ENCODE measurements at places on chromosomes 3 and 15.
A peak's percentile ranks its signal among the peaks of the same experiment; 100 is the strongest.

GRCh38 chr3:18853269-18853668 is 295.0 kb upstream of the KCNH8 start:
- DNase-seq = no peak

- no peak for DNase-seq
These were observed 687 bp downstream of the GPR176 start for GRCh38 chr15:39919411-39919747.

DNA sequence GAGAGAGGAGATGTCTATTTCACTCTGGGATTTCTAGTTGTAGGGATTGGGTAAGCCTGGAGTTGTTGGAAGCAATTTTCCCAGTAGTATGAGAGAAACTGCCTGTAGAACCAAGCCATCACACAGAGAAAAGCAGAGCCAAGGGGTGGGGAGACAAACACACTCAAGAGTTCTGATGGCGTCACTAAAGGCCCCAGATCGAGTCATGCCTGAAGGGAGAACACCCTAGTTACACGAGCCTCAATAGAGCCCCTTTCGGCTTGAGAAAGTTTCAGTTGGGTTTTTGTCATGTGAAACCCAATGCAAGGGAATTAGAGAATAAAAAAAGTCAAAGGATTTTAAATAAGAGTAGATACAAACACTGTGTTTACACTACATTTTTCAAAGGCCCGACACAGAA is 66.1 kb upstream of the PFN2 start:
- no peak for DNase-seq

DNA sequence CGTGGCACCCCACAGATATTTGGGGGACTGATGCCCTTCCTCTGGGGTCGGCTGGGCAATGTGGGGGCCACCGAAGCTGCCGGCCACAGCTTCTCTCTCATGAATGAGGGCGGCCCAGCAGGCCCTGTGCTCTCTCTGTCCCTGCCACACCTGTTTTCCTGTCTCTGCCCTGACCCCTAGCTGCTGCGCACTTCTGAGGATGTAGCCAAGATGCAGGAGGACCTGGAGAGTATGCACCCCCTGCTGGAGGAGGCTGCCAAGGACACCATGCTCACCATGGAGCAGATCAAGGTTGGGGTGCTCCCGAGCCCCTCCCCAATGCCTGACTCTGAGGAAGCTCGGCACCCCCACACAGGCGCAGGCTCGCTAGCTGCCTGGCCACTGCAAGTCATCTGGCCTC is 59.7 kb downstream of the SEMA3G start:
- no peak for DNase-seq

DNA sequence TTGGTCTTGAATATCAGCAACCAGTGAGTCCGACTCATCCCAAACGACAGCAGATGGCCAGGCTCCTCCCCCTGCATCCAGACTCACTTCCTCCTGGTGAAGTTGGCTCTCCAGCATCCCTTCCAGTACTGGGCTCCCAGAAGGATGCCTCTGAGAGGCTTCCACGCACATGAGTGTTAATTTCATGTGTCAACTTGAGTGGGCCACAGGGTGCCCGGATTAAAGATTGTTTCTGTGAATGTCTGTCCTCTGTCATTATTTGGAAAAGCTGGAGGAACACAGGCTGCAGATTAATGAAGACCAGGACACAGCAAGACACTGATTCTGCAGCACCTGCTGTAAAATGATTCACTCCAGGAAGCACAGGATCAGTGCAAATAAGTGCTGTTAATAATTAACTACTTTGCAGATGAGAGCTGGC is 99.8 kb downstream of the ATP10A start:
- DNase-seq = no peak

GRCh38 chr15:72315706-72316370 is 4.1 kb downstream of the CELF6 start:
- no peak for DNase-seq

- DNase-seq = no peak
These were observed 35.0 kb upstream of the IQCF6 start for GRCh38 chr3:51814034-51814433.

DNA sequence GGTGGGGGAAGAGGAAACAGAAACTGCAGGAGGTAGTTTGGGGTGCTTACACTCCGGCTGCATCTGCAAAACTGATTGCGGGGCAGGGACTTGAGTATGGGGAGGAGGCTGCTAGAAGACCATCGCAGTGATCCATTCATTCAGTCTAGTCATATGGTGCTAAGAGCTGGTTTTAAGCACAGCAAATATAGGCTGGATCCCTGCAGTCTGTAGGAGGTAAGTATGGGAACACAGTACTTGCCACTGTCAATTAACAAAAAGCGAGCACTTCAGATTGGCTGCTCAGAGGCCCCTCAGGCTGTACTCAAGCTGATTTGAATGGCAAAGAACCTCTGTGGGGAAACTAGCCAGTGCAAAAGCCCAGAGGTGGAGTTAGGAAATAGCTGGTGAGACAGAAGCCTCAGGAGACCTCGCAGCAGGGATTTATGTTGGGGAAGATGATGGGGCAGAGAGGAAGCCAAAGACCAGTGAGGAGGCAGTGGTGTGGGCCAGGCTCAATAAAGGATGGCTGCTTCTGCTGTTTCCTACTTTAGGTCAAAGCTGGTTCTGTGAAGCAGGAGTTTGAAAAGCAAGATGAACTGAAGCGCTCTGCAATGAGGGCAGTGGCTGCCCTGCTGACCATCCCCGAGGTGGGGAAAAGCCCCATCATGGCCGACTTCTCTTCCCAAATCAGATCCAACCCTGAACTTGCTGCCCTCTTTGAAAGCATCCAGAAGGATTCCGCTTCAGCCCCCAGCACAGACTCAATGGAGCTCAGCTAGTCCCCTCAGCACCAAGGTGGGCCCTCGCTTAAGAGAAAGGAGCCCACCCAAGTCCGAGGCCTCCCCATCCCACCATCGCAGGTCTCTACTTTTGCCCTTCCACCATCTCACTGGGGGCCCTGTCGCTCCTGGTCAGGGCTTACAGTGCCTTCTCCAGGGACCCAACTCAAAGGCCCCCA is 7.9 kb downstream of the RPL32 start:
- DNase-seq = no peak

DNA sequence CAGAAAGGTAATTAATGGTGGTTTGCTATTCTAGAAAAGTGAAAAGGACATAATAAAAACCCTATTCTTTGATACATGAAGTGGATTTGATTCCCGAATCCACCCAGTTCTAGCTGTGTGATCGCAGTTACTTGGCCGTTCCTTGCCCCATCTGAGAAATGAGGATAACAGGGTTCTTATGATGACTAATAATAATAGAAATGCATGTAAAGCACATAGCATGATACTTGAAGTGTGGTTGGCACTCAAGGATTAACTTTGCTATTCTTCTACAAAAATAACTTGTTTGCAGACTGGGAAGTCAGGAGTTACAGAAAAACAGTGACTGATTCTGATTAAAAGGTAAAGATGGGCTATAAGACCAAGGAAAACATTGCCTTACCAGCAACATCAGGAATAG is 26.8 kb downstream of the PARL start:
- DNase-seq = no peak

DNA sequence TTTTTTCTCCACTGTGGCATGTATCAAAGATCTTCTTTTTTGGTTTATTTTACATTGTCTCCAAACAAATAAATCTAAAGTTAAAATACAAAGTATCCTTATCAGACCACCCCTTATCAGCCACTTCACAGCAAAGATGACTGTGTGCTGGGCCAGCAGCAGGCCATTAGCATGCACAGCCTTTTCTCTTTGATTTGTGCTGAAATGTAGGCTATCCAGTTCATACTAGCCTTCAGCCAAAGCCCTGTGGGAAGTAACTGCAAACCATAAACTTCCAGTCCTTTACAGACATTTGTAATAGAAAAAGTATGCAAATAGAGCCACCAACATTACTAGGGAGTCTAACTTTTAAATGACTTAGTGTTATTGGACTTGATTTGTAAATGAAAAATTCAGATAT is 816.3 kb downstream of the FHIT start:
- DNase-seq = no peak

DNA sequence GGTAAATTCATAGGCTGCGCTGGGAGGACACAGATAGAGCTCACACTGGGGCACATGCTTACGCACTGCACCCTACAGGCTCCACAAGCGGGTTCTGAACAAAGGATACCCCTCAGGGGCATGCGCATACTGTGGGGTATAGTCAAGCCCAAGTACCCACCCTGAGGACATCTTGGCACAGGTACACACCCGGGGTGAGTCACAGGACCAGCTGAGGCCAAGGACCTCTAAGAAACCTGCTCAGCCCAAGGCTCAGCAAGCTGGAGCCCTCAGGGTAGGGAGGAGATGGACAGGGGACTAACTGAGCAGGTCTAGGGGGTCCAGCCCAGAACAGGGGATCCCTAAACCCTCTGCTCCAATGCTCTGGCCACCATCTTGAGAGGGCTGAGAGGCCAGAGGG is 3.3 kb downstream of the SHISA5 start:
- no peak for DNase-seq

GRCh38 chr15:69880571-69881301 is 217.0 kb downstream of the TLE3 start:
- no peak for DNase-seq

GRCh38 chr15:62868507-62868906 is 174.0 kb upstream of the TPM1 start:
- DNase-seq = peak; percentile 65

- no peak for DNase-seq
These were observed 39.8 kb downstream of the ZFAND6 start for GRCh38 chr15:80099241-80099640.

GRCh38 chr3:56775445-56775837 is 26.3 kb downstream of the ARHGEF3 start:
- DNase-seq = no peak

- no peak for DNase-seq
These were observed 135.1 kb downstream of the HCN4 start for GRCh38 chr15:73233623-73234022.

- no peak for DNase-seq
These were observed 5.1 kb upstream of the DNAH1 start for GRCh38 chr3:52310861-52311575.

DNA sequence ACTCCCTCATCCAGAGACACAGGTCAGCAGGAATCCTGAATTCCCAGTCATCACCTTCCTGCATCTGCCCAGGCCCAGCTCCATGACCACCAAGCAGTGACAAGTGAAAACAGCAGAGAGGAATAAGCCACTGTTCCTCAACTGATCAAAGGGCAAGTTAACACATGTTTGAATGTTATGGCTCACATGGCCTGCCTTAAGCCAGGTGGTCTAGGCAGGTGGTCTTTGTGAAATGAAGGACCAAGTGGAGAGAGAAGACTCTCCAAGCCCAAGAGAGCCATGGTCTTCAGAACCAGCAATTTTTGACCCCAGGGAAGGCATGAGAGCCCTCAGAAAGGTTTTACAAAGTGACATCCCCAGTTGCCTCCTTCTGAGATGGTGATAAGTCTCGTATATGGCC is 161.8 kb downstream of the EPHB1 start:
- no peak for DNase-seq

GRCh38 chr3:116863822-116864589 is 154.4 kb downstream of the TUSC7 start:
- DNase-seq = peak; percentile 42

GRCh38 chr15:41603941-41604911 is 45.2 kb downstream of the TYRO3 start:
- DNase-seq = peak; percentile 77

GRCh38 chr3:34175636-34176176 is 377.3 kb downstream of the PDCD6IP start:
- DNase-seq = no peak

- no peak for DNase-seq
These were observed 15.3 kb upstream of the STRIT1 start for GRCh38 chr3:155308831-155309230.

DNA sequence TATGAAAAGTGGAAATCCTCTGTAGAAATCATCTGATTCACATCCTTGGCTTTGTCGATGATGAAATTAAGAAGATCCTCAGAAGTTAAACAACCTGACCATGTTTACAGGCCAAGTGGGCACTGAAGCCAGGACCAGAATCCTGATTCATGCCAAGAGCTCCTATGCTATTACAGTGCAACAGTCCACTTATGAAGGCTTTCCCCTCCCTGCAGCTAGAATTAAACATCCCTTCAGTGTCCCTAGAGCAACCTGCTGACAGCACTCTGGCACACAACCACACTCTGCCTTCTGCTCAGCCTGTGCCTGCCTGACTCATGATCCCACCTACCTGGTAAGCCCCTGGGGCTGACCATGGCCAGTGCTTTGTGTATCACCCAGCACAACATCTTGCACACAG is 33.8 kb downstream of the TXNRD3 start:
- no peak for DNase-seq

DNA sequence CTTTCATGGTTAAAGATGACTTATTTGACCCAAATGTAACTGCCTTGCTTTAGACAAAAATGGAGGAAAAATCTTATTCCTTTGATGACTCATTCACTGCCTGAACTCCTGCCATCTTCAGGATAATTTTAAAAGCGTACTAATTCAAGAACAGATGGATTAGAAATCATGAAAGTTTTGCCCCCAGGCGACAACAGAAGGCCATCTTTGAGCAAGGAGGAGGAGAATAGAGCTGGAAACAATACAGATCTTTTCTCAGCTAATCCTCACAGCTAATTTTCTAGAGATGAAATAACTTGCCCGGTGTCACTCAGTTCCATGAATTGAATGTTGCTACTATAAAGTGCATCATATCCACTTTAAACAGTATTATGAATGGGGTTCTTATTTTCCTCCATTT is 324.7 kb upstream of the RARB start:
- DNase-seq = no peak

DNA sequence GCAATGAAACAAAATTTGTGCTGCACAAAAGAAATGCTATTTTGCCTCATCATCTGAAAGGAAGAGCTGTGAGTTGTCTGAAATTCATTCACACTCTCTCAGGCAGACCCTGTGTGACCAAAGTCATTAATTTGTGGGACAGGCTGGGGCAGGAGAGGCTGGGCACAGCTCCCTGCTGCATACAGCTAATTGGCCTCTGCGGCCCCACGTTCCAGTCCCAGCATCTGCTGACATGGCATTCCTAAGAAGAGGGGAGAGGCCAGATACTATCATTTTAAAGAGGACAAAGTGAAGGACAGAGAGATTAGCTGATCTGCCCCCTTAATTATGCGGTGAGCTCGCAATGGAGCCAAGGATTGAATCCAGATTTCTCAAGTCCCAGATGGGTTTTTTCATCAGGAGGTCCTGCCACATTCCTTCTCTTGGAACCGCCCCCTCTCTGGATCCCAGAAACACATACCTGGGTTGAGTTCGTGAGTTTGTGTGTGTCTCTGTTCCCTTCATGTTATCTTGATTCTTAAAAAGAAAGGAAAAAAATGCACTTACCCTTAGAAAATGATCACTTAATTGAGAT is 25.1 kb downstream of the POLR2M start:
- DNase-seq = no peak

Data from femur (tissue), 1 donor.